ENCODE measurements at places on chromosomes 12 and 14.

GRCh38 chr14:85087201-85087600, 442.7 kb upstream of the FLRT2 start:
- no peak for DNase-seq

GRCh38 chr12:26878661-26879119, 45.7 kb upstream of the ITPR2 start:
- DNase-seq = no peak

DNA sequence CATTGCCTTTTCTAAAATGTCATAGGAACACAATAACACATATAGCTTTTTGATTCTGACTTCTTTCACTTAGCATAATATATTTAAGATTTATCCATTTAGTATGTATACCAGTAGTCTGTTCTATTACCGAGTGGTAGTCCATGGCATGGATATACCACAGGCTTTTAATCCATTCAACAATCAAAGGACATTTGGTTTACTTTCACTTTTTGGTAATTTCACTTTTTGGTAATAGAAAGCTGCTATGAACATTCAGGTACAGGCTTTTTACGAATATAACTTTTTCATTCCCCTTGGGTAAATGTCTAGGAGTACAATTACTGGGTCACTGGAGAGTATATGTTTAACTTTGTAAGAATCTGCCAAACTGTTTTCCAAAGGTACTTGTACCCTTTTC, 100.7 kb upstream of the PRICKLE1 start:
- no peak for DNase-seq

- no peak for DNase-seq
Measured at GRCh38 chr12:48361664-48362339, 11.1 kb upstream of the ZNF641 start.

Measured in activated CD8-positive, alpha-beta memory T cell treated with anti-CD3 and anti-CD28 coated beads, Interleukin-2, amount 50 U/mL, for 4 hours (primary cell).